CD4-positive, alpha-beta T cell treated with Interleukin-17A for 1 hour (primary cell): ENCODE measurements at places on chromosomes 13 and 19.
A peak's percentile ranks its signal among the peaks of the same experiment; 100 is the strongest.

DNA sequence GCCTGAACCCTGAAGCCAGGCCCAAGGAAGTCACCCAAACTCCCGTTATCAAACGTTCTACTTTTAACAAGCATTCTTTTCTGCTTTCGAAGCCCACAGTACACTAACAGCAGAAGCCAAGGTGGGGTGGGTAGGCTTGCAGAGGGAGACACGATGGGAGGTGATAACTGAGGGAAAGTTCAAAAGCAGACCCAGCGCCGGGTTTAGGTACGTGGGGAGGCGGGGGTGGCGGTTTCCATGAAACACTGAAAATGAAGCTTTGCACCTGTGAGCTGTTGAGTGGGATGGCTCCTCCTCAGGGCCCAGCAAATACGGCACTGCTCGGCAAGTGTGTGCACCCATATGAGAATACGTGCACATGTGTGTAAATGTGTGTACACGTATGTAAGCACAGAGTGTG is 49.8 kb downstream of the KLF2 start:
- DNase-seq = no peak

DNA sequence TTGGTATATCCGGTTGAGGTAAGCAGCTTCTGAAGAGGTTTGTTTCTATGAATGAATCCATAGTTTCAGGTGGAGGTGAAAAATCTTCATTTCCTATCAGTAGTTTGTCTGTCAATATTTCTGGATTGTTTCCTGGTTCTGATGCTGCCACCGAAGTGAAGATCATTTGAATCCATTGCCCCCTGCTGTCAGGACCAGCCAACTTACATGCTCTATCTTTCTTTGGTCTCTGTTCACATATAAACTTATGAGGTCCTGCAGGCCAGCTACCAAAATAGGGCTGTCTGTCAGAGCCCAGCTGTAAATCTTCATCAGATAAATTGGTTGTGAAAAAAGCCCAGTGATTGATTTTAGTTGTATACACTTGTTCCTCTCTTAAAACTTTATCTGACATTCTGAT is 15.2 kb upstream of the N4BP2L1 start:
- peak; percentile 62 for DNase-seq

- no peak for DNase-seq
Measured at GRCh38 chr19:11373885-11374432, 507 bp upstream of the SWSAP1 start.

DNA sequence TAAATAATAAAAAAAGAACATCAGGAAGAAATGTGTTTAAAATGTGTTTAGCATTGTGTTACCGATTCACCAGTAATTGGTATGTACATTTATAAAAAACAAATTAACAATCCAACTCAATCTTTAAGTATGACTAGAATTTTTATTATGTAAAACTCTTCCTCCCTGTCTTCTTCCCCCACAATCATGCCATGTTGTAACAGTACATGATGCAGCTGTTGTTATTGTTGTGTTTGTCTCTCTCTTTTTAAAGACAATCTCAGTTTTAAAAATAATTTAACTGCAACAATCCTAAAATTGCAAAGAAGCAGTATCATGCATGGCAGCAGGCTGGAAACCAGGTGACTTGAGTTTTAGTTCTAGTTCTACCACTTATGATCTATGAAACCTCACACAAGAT is 180.2 kb downstream of the RGCC start:
- no peak for DNase-seq

DNA sequence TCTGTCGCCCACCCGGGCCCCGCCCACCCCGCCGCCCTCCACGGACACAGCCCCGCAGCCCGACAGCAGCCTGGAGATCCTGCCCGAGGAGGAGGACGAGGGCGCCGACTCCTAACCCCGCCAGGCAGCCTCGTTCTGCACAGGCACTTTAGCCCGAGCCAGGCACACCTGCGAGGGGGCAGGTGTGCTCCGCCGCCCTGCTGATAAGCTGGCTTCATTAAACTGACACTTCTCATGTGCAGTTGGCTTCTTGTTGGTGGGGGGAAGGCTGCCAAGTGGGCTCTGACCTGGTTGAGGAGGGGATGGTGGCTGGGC is 8.2 kb downstream of the IL4I1 start:
- DNase-seq = no peak

DNA sequence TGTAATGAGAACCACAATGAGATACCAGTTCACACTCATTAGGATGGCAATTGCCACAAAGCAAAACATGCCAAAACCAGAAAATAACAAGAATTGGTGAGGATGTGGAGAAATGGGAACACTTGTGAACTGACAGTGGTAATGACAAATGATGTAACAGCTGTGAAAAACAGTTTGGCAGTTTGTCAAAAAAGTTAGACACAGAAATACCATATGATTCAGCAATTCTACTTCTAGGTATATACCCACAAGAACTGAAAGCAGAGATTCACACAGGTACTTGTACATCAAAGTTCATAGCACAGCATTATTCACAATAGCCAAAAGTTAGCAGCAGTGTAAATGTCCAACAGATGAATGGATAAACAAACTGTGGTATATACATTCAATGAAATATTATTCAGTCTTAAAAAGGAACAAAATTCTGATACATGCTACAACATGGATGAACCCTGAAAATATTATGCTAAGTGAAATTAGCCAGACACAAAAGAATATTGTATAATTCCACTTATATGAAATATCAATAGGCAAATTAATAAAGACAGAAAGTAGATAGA is 96.5 kb downstream of the UGGT2 start:
- no peak for DNase-seq
